ENCODE measurements at places on chromosomes 13 and 19.

DNA sequence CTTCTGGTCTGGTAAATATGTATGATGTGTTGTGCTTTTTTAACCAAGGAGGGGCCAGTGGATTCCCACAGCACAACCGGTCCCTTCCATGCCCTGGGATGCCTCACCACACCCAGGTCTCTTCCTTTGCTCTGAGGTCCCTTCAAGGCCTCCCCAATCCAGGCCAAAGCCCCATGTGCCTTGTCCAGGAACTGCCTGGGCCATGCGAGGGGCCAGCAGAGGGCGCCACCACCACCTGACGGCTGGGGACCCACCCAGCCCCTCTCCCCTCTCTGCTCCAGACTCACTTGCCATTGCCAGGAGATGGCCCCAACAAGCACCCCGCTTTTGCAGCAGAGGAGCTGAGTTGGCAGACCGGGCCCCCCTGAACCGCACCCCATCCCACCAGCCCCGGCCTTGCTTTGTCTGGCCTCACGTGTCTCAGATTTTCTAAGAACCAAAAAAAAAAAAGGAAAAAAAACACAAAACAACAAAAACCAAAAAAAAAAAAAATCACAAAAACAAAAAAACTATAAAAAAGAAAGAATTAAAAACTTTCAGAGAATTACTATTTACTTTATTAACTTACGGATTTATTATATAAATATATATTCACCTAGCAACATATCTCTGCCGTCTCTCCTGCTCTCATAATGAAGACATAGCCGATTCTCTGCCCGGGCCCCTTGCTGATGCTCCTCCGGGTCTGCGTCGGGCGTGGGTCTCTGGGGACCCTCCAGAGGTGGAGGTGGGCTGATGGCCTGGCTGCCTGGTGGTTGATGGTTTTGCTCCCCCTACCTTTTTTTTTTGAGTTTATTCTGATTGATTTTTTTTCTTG, 14.4 kb downstream of the CAPN12 start:
- DNase-seq = no peak

GRCh38 chr13:29963089-29963488, 112.7 kb upstream of the UBL3 start:
- DNase-seq = no peak

- DNase-seq = no peak
Observed at GRCh38 chr13:30689752-30690151, 45.6 kb upstream of the ALOX5AP start.

- no peak for DNase-seq
Observed at GRCh38 chr19:38346837-38347236, 11.2 kb downstream of the CATSPERG start.

GRCh38 chr19:55483706-55484592, 1.0 kb upstream of the NAT14 start:
- DNase-seq = no peak

GRCh38 chr19:2097203-2097885, 629 bp downstream of the IZUMO4 start:
- DNase-seq = no peak

DNA sequence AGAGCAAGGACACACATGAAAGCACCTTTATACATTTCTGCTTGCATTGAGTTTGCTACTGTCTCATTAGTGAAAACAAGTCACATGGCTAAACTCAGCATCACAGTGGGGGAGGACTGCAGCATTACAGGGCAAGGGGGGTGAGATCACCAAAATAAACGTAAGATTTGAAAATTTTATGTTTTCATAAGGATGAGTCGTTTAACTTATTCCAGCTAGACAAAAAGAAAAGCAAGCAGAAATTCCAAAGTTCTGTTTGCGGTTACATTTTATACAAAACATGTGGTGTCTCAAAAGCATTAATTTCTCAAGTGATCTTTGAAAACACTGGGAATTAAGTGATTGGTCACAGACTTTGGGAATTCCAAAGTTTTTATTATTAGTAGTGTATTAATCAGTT, 261.4 kb upstream of the RXFP2 start:
- DNase-seq = peak; percentile 27

DNA sequence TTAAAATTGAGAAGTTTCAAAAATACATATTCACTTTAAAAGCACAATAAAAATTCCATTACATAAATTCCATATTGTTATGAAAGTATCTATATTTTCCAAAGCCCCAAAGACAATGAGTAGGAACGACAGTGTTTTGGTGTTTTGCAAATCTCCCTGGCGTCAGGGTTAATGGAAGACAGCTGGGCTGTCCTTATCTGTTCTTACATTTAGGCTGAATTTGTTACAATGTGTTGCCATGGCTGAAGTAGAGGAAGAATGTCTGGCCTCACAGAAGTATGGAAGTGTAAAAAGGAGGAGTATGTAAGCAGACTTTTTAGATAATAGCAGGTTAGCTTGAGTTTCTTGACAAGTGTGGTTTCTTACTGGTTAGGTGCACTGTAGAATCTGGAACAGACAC, 124.4 kb upstream of the SPATA13 start:
- DNase-seq = no peak

- DNase-seq = no peak
Observed at GRCh38 chr13:38875186-38875875, 115.3 kb downstream of the STOML3 start.

- DNase-seq = no peak
Observed at GRCh38 chr19:46670813-46671212, 9.8 kb upstream of the DACT3 start.

GRCh38 chr13:106756446-106756845, 188.5 kb upstream of the ARGLU1 start:
- DNase-seq = no peak

DNA sequence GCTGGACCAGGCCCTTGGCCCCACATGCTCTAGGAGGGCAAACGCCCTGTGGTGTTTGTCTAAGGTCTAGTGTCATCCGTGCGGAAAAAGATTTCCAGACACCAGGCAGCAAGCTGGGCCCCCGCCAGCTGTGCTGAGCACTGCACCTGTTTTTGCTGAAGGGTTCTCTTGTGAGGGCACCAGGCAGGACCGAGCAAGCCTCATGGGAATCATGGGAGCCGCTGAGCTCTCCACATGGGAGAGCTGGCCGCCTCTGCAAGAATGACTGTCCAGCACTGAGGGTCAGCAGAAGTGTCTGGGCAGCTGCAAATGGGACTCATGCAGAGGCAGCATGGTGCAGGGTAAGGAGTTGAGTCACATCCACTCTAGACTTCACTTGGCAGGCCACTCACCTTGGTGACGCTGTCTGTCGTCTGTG, 12.0 kb downstream of the B3GNT8 start:
- DNase-seq = no peak

DNA sequence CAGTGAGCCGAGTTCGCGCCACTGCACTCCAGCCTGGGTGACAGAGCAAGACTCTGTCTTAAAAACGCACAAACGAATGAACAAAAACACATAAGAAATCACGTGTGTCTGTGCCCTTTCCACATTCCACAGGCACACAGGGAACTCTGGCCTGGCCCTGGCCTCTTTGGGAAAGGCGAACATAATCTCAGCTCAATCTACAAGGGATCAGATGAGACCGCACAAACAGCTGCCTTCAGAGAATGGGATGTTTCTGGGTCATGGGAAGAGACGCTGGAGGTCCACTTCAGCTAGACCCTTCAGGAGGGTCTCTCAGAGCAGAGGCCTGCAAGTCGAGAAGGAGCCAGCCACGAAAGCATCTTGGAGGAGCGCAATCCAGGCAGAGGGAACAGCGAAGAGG, 6.3 kb upstream of the CRTC1 start:
- DNase-seq = no peak

- DNase-seq = peak; percentile 85
Observed at GRCh38 chr19:32405431-32406160, at the start of gene DPY19L3. Gene DPY19L3 (plus strand): TSS chr19:32405770. CDS start chr19:32408254, 2,484 bp downstream.

DNA sequence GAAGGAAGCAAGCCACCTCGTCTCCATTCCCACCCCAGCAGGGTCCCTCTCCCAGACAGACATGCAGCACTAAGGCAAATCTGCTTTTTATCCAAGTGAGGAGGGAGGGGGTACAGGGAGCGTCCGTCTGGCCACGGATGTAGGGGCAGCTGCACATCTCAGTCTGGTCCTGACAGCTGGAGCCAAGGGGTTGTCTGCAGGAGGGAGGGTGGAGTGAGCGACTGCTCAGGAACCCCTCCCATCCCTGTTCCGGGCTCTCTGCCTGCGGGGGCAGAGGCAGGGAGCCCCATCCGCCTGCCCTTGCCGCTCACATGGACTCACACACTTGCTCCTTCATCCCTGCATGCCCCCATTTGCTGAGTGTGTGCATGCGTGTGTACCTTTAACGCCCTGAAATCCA, 2.5 kb downstream of the TMEM190 start:
- no peak for DNase-seq

- no peak for DNase-seq
Observed at GRCh38 chr19:16027528-16027927, 48.8 kb upstream of the TPM4 start.

DNA sequence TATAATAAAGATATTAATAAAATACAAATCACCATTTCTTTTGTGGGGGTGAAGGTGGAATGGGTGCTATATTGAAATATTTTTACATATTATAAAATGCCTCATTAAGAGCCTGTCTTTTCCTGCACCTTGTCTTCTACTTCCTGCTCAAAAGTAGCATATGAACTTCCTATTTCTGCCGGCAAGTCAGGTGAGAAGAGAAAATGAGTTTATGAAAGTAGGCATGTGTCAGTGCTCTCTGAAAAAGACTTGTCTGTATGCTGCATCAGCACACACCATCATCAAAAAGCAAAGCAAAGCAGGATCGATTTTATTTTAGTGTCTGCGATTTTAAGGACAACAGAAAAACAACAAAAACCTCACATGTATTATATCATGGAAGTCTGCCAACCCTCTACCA, 114.2 kb downstream of the RAP2A start:
- no peak for DNase-seq

DNA sequence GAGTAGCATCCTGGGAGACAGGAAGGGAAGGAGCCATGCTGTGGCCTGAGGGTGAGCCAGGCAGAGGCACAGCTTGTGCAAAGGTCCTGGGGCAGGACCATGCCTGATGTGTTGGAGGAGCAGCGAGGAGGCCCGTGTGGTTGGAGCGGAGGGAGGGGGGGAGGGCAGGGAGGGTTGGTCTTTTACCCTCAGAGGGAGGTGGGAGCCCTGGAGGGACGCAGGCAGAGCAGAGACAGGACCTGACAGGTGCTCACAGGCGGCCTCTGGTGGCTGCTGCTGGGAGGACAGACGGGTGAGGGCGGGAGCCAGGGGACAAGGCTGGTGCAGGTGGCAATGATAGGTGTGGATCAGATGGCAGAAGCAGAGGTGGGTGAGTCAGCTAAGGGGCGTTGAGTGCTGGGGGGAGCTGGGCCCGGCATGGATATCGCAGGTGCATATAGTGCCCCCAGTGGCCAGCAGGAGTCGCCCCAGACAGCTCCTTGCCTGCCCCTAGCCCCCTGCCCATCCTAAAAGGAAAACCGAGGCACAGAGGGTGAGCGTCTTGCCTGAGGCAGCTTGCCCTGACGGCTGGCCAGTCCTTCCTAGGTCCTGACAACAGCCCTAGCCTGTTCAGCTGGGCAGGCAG, 9.8 kb upstream of the GNA15 start:
- DNase-seq = no peak

- no peak for DNase-seq
Observed at GRCh38 chr13:109954441-109954840, 168.1 kb upstream of the IRS2 start.

- DNase-seq = no peak
Observed at GRCh38 chr13:68473834-68474326, 1243.7 kb upstream of the PCDH9 start.

GRCh38 chr19:39110263-39110967, 15.2 kb upstream of the PAK4 start:
- DNase-seq = no peak

DNA sequence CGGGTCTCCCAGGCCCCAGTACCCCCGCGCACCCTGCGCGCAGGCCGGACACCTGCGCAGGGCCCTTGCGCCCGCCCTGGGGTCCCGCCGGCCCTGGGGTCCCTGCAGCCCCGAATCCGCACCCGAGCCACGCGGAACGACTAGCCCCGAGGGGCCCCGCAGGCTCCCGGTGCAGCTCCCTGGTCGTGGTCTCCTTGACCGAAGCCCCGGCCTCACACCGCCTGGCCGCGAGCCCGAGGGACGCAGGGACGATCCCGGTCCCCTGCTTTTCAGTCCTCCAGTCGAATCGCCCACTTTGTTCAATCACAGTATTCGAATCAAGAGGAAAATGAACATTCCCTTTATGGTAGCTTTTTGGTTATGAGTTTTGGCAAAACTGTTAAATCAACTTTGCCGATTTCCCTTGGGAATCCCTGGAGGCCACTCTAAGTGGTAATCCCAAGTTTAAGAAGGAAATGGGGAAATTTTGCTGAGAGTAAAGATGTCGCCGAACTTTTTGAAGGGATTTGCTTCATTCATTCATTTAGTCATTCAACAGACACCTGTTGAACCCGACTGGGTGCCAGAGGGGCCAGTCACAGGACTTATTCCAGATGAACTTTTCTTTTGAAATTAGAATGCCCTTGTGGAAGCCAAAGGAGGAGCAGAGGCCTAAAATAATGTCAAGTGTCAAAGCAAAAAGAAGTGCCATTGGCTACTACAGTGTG, 75.0 kb downstream of the ZIC5 start:
- DNase-seq = no peak

GRCh38 chr13:53207556-53207955, 178.9 kb downstream of the OLFM4 start:
- no peak for DNase-seq

DNA sequence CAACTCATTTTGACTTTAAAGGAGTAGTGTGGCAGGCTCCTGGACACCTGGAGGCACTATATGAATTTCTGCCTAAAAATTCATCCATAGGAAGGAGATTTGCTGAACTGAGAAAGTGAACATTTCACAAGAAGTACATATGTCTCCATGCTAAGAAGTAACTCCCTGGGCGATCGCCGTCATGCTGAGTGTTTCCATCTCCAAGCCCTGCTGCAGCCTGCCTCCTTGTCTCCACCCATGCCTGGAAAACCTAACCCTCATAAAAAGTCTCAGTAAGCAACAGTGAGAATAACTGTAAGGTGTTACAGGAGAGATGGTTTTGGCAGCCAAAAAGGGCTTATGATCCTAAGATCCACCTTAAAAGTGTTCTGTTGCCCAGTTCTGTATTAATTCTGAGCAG, 251.3 kb downstream of the SHISA2 start:
- DNase-seq = no peak

GRCh38 chr19:27964185-27964584, 1248.8 kb downstream of the UQCRFS1 start:
- DNase-seq = no peak

- DNase-seq = no peak
Observed at GRCh38 chr19:39778763-39779162, at the start of gene LEUTX. Gene LEUTX (plus strand): TSS chr19:39778854. CDS start chr19:39778921, 67 bp downstream.
